Osteoblast (primary cell): ENCODE measurements at places on chromosomes 6 and 20. TPM values are rescaled to one million over a fixed set of nuclear protein-coding genes. Genes with fewer than 3 reads are reported as not detected.

The C20orf173 gene
- not detected in 2 replicates for total RNA-seq

GRCh38 chr6:165266621-165267020 lies 42.8 kb downstream of the C6orf118 start:
- DNase-seq: no peak

DNA sequence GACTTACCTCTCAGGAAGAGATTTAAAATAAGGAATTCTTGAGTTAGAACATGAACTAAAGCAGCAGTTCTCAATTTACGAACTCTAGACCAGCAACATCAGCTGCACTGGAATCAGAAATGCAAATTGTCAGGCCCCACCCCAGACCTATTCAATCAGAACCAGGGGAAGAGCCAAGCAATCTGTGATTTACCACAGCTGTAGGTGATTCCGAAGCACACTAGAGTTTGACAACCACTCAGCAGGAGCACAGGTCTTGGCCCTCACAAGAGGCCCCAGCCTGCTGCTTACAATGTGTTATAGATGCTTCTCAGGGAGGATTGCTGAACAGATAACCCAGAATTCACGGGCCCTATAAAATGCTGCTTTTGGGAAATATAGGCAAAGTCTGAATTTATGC lies 279.2 kb downstream of the PTPRK start:
- DNase-seq: no peak

DNA sequence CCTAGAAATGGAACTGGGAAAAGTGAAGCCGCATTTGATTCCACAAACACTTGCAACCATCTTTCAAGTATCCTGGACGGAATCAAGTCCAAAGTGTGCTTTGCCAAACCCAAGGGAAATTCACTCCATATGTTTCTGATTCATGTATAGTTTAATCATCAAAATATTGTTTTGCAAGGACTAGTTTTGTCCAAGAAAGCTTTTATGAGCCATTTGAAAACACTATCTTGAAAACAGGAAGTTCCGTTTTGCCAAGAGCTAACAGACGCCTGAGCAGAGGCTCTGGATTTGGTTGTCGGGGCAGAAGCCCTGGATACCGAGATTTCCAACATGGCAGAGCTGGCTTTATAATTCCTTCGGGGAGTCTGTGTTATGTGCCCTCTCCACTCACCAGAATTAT lies 251.1 kb downstream of the PHACTR1 start:
- no peak for DNase-seq

- DNase-seq: no peak
These were observed 1021.6 kb downstream of the EYS start for GRCh38 chr6:64685401-64685800.
